ENCODE measurements at places on chromosomes 1 and 21.

DNA sequence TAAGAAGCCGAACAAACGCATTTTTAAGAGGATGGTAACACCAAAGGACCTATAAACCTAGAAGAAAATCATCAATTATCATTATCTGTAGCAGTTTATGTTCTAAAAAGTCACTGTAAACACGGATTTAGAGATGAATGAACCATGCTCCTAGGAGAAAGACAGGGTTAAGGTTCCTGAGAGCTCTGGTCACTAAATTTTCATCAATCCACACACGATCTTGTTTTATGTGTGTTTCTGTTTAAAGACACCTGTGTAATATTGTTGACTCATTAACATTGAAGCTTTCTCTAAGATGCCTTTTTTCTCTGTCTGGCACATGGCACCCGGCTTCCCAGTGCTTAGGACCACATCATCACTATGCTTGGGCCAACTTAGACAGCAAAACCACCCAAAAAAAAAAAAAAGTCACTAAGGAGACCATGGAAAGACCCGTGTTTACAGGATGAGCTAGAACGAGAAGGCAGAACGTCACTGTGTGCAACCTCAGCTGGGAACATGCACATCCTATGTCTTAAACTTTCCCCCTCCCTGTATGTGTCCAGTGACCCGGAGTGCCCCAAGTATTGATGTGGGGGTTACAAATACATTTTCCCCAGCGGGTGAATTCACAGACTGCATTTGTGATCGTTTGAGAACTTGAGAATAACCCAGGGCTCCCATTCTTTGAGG is 55.8 kb upstream of the PDE9A start:
- DNase-seq = no peak

GRCh38 chr21:27681038-27681437 is 714.1 kb upstream of the ADAMTS5 start:
- DNase-seq = no peak

GRCh38 chr21:18460979-18461378 is 57.4 kb upstream of the TMPRSS15 start:
- DNase-seq = no peak

DNA sequence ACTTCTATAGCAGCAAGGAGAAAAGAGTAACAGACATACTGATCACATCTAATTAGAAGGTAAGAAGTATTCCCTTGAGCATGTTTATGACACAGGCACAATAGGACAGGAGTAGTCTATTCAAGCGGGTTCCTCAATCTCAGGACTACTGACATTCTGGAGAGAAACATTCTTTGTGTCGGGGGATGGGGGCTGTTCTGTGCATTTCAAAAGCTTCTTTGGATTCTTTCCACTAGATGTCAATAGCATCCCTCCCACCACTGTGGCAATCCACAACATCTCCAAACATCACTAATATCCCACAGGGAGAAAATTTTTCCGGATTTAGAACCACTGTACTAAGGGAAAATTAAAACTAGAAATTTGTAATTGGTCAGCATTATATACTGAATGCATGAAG is 56.9 kb downstream of the ADAMTS5 start:
- DNase-seq = no peak

DNA sequence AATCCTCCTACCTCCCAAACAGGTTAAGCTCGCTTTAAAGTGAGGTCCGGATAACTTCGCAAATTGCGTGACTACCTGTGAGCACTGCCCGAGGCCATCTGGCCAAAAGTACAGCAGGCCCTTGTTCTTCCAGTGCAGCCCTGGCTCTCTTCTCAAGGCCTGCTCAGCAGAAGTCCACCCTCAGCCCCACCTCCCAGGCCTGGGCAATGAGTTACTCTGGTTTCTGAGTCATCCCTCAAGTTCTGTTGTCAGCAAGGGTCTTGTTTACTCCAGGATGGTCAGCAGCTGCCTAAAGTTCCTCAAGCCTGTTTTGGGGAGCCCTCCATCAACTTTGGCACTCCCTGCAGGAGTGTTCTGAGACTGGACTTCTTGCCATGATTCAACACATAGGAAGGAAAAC is 101.7 kb downstream of the BCAR3 start:
- no peak for DNase-seq

- DNase-seq = peak; percentile 32
Measured at GRCh38 chr1:40404670-40405462, 31.3 kb downstream of the SMAP2 start.

DNA sequence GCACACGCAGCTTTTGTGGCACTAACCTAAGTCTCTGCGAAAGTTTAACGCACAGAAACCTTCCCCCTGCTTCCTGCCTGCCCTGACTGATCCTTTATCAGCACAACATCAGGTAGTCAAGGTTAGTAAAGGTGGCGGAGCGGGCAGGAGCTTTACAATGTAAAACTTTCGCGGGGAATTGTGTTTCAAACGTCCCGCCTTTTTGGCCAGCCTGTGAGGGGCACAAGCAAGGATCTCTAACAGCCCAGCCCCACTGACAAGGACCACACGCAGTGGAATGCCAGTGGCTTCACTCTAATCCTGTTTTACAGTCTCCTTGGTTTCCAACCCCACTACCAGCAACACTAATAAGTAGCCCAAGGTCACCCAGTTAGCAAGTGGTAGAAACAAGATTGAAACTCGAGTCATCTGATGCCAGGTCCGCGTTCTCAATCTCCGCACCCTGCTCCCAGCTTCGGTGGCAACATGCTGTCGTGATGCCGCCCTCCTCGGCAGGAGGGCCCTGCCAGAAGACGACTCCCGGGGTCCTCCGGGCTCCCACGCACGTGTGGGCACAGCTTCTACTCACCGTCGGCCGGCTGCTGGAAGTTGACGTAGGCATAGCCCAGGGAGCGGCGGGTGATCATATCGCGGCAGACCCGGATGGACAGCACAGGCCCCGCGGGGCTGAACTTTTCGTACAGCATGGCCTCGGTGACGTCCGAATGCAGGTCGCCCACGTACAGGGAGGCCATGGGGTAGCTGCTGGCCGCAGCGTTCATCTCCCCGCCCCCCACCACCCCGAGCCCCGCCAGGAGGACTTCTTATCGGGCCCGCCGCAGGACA is 1.2 kb downstream of the PABPC4 start:
- peak; percentile 64 for DNase-seq

DNA sequence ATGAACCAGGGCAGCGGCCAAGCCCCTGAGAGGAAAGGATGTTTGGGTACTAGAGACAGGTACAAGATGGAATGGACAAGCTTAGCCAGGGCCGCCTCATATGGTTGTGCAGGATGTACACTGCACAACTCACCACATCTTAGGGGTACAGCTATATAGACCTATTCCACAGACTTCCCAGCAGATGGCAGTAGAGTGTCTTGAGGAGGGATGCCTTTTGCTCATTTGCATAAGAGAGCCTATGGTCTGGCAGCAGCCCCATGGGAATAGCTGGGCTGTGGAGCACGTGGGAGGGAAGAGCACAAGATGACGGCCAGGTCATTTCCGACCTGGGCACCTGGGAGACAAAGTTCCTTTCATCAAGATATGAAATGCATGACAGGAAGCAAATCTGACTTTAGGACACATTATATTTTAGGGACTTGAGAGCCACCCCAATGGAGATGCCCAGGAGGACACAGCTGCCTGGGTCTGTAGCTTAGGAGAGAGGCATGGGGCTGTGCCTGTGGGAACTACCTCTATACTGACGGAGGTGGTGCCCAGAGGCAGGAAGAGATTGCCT is 215.5 kb downstream of the KCNJ6 start:
- DNase-seq = peak; percentile 19

- DNase-seq = no peak
Measured at GRCh38 chr1:76782809-76783208, 84.5 kb upstream of the ST6GALNAC5 start.

GRCh38 chr1:145908653-145909052 is 1.2 kb downstream of the ITGA10 start:
- no peak for DNase-seq

GRCh38 chr1:70863239-70863638 is 184.4 kb downstream of the PTGER3 start:
- no peak for DNase-seq

GRCh38 chr1:212970085-212970484 is 19.7 kb downstream of the VASH2 start:
- DNase-seq = no peak

DNA sequence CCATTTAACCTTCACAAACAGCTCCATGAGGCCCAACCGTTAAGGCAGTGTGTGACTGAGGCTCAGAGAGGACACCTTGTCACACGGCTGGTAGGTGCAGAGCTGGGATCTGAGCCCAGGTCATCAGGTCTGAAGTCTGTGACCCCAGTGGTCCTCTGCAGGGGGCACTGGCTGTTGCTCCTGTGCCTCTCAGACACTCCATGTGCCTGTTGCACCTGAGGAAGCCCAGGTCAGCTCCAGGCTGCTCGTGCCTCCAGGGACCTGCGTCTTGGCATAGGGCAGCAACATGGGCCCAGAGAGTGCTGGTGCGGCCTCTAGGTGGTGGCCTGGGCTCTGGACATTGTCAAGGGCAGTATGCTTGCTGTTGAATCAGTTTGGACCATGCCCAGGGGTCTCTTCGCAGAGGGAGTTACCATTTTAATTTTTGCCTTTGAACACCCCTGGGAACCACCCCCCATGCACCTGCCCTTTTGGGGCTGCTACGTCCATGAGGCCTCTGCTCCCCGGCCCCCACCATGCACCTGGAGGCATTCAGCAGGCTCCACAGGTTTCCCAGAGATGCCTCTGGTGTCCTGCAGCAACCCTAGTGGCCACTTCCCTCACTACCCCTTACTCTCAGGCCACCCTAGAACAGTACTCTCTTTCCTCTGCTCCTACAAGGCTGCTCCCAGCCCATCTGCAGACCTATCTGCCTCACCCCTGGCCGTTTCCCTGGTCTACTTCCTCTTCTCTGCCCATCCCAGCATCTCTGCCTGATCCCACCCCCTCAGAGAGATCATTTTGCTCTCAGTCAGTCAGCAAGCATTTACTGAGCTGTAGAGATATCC is 25.2 kb upstream of the EPS8L3 start:
- no peak for DNase-seq

GRCh38 chr1:110750562-110750961 is 75.8 kb upstream of the KCNA3 start:
- no peak for DNase-seq

DNA sequence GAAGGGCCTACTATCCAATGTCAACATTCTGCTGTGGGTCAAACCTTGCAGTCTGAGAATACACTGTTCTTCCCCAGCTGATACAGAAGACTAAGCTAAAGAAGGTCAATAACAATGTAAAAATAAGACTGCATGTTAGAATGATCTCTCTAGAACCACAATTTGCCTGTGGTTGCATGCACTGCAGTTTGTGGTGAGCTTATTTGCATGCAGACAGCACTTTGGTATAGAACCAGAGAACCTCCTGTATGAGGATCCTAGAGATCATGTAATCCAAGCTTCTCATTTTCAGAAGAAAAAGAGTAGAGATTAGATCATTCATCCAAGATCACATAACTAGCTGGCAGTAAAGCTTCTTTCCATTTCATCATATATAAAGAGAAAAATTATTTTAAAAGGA is 15.8 kb downstream of the SYNJ1 start:
- no peak for DNase-seq

DNA sequence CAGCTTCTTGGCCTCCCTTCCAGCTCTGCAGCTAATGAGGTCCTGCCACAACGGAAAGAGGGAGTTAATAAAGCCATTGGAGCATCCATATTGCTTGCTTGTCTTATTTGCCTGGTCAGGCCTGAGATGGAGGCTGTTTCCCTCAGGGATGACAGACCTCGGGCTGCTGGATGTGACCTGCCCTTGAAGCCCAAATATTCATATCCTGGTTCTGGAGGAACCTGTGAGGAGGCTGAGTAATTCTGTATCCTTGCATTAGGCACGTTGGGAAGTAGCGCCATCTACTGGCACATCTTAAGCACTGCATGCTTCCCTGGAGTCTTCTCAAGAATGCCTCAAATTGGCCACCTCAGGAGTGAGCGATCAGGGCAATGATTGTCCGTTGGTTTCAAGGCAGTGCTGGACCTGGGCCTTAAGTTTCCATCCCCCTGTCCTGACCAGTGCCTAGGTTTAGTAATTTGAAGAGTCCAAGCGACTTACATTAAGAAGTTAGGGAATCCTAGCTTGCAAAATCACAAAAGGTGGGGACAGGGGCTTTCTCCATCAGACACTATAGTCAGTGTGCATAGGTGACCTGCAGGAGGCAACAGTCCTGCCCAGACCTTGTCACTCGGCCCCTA is 13.8 kb upstream of the NASP start:
- DNase-seq = peak; percentile 70

DNA sequence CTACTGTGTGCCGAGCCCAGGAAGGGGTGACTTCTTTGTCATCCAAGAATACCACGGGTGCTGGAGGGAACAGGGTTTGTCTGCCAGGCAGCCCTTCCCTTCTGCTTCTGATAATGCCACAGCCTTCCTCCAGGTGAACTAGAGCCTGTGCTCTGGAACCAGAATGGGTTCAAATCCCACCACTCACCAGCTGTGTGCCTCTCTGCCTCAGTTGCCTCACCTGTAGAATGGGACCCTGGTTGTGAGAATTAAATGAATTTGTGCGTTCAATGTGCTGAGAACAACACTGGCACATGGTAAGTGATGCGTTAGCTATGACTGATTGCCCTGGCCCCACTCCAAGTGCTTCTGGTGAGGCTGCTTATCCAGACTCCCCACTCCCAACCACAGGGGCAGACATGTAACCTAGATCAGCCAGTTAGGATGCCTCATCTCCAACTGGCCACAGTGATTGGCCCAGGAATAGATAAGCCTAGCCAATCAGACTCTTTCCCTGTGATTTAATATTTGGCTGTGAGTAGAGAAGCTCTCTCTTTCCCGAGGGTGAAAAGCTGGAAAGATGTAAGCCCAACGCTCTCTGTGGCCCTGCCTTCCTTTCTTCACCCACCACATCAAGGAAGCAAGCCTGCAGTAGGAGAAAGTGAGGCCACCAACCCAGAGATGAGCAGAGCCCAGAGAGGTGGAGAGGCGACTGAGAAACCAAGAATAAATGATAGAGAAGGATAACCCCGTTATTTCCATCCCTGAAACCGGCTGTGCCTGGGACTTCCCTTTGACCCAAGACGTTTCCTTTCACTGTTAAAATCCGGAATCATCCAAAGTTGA is 20.8 kb upstream of the LAPTM5 start:
- DNase-seq = peak; percentile 49

DNA sequence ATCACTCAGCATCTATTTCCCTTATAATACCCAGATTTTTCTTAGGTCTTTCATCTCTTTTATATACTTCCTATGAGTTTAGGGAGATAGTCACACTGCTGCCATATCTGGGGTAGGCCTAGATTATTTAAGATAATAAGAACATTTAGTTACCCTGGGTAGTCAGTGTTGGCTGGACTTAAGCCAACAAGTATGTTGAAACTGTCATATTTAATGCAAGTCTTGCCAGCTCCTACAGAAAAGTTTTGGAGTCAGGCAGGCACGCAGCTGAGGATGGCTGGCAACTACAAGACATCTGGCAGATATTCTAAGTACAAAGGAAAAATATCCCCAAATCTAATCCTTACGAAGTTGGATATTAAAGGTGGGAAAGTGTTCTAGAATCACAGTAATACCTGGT is 19.2 kb upstream of the DEPDC1 start:
- no peak for DNase-seq

DNA sequence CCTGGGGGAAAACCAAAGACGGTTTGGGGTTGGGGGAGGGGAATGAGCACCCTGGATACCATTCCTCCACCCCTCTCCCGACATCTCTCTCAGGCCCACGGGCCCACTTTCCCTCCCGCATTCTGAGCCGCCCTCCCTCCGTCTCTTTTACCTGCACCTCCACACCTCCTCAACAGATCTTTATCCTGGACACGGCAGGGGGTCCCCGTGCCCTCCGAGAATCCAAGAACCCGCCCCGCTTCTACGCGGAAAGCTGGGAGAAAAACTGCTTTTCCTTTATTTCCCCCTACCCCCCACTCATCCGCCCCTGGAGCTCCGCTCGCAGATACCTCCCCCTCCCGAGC is 108.8 kb downstream of the NAV1 start:
- DNase-seq = no peak

- DNase-seq = no peak
Measured at GRCh38 chr1:183520379-183520778, 48.1 kb downstream of the SMG7 start.
